ENCODE measurements at places on chromosomes 3 and 15. TPM values are rescaled to one million over a fixed set of nuclear protein-coding genes. Genes with fewer than 3 reads are reported as not detected.

COL6A5 gene
- under 0.01 TPM for total RNA-seq

SEMA6D gene
- 49.4 TPM for total RNA-seq

CSPG4 gene
- 6.6 TPM for total RNA-seq

IL17RD gene
- total RNA-seq = 47.5 TPM

TRAIP gene
- total RNA-seq = 1.7 TPM

MRAS gene
- total RNA-seq = 63.9 TPM

CLDN1 gene
- total RNA-seq = 5.7 TPM

SLC9A9 gene
- total RNA-seq = 3.9 TPM

SLC2A2 gene
- not detected for total RNA-seq

LDHAL6B gene
- total RNA-seq = not detected

KLF15 gene
- 1.7 TPM for total RNA-seq

LINGO1 gene
- 46.2 TPM for total RNA-seq

SCG3 gene
- 54.8 TPM for total RNA-seq

ARGFX gene
- not detected for total RNA-seq

RAB6B gene
- 88.3 TPM for total RNA-seq

KY gene
- 0.74 TPM for total RNA-seq

ACKR2 gene
- 0.74 TPM for total RNA-seq

SPINK8 gene
- not detected for total RNA-seq

PSTPIP1 gene
- total RNA-seq = not detected

PLXND1 gene
- 24.1 TPM for total RNA-seq

TBC1D23 gene
- 45.5 TPM for total RNA-seq

FEZF2 gene
- total RNA-seq = 15.2 TPM

AP3B2 gene
- total RNA-seq = 45.7 TPM

ZNF662 gene
- total RNA-seq = 15.0 TPM

TIMP4 gene
- total RNA-seq = 3.4 TPM

GOLGA8S gene
- under 0.01 TPM for total RNA-seq

FBXW12 gene
- total RNA-seq = 1.5 TPM

MASP1 gene
- 42.0 TPM for total RNA-seq

KBTBD8 gene
- 9.8 TPM for total RNA-seq
